ENCODE measurements at places on chromosomes 12 and 14.

GRCh38 chr12:19605720-19606119, 166.4 kb downstream of the AEBP2 start:
- DNase-seq = no peak

DNA sequence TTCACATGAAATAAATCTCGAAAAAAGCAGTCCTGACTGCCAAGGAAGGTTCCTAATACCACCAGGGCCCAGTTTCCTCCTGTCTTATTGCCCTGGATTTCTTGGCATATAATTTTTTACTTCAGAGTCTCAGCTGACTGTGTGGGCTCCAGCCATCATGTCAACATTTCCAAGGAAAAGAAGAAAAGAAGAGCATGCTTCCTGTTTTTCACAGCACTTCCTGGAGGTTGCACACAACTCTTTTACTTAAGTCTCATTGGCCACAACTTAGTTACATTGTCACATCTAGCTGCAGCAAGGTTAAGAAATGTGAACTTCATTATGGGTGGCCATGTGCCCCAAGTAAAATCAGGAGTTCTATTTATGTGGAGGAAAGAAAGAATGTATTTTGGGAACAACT, 24.3 kb downstream of the DACT1 start:
- no peak for DNase-seq

- DNase-seq = no peak
These were observed 24.2 kb downstream of the TRIM9 start for GRCh38 chr14:51070726-51071125.

DNA sequence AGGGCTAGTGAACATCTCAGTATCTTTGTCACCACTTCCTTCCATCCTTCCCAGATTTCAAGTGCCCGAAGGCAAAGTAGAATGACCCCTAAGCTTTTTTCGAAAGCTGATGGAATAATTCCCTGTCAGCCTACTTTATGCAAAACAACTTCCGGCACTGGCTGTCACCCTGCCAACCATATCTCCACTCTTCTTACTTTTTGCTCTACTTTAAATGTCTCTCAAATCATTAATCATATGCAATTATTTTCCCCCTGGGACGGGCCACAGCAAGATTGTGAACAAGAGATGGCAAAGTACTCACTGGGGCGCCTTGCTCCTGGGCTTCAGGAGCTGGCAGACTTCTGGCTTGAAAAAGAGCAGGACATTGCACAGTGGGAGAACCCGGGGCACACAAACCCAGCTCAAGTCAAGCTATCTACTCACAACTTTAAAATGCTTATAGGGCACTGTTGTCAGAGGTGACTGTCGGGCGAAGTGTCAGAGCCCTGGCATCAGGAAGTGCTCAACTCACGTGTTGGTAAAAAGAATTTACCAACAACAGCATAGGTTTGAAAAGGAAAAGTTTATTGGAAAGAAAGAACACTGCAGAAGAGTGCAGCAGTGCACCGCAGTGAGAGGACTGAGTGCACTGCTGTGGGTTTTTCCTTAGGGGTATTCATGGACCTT, 373.5 kb downstream of the PAWR start:
- DNase-seq = no peak

- DNase-seq = no peak
These were observed 50.4 kb downstream of the MYRFL start for GRCh38 chr12:69875416-69875935.

DNA sequence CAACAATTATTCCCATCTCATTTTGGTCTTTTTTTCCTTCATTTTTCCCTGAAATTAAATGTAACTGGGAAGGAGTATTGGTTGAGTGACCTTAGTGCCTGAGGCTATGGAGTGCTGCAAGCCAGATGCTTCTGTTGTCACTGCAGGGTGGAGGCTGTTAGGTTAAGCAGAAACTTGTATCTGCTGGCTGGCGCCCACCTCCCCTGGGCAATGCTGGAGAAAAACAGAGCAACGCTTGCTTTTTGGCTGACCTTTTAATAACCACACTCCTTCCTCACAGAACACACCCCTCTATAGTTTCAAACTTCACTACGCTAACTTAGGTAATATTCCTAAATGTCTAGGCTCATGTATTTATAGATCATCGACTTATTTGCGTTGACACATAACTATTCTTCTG, 583.5 kb upstream of the NOVA1 start:
- DNase-seq = no peak

DNA sequence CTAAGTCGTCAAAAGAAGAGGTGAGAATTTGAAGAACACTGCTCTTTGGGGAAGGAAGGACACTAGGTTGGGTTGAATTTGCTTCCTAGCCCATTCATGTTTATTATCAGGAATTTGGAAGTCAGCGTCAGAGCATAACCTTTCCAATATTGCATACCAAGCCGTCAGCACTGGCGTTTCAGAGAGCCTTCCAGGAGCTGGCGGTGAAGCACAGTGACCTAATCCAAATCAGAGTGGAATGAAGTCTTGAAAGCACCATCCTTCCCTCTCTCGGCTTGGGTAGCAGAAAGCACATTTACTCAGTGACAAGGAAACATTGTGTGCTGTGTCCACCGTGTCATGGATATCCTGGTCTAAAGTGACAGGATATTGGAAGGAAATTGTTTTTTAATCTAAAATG, 240.3 kb upstream of the PELI2 start:
- no peak for DNase-seq

DNA sequence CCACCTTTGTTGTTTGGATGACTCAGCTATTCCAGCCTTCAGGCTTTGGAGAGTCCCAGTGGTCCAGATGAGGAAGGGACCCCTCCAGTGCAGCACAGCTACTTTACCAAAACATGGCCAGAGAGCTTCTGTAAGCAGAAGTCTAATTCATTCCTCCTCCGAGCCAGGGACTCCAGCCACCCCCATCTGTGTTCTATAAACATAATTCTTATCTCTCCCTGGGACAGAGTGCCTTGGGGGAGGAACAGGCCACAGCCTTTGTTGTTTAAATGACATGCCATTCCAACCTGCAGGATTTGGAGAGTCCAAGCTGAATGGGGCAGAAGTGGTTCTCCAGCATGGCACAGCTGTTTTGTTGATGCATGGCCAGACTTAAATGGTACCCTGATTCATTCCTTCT, 994.0 kb downstream of the TRHDE start:
- no peak for DNase-seq

- DNase-seq = no peak
These were observed 141.9 kb downstream of the KCNA5 start for GRCh38 chr12:5185435-5186069.

DNA sequence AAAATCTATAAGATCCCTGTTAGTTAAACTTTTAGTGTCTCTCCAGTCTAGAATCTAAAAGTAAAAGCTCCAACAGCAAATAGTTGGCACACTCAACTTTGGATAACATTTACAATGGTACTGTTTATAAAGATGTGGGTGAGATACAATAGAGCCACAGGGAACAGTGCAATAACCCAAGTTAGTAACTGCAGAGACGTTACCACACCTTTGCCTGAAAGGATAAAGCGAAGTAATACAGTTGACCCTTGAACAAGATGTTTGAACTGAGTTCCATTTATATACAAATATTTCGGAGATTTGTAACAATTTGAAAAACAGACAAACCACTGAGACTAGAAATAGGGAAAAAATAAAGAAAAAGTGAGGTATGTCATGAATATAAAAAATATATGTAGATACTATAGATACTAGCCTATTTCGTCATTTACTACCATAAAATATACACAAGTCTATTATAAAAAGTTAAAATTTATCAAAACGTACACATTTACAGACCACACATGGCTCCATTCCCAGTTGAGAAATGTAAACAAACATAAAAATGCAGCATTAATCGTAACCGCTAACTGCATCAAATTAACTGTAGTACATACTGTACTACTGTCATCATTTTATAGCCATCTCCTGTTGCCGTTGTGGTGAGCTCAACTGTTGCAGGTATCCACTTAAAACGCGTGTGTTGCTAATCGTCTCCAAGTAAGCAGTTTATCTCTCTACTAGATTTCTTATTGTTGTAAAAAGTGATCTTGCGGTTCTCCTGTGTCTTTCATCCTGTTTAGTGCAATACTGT, 56.5 kb upstream of the HIF1A start:
- no peak for DNase-seq

DNA sequence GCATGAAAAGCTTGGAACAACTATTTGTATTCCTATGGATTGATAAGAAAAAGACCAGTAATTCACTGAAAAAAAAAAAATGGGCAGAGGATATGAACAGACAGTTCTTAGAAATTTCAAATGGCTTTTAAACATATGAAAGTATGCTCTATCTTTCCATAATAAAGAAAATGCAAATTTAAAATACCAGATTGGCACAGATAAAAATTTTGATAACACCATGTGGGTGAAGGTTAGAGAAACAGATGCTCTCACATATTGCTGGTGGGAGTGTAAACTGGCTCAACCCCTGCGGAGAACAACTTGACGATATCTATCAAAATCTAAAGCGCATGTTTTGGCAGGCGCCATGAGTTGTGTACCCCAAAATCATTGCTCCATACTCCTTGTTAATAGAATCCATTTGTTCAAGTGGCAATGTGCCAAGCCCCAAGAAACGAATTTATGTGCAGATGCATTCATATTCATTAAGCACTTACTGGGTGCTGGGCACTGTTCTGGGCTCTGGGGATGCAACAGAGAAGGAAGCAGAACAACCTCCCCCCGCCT, 29.5 kb upstream of the TMPO start:
- DNase-seq = no peak

DNA sequence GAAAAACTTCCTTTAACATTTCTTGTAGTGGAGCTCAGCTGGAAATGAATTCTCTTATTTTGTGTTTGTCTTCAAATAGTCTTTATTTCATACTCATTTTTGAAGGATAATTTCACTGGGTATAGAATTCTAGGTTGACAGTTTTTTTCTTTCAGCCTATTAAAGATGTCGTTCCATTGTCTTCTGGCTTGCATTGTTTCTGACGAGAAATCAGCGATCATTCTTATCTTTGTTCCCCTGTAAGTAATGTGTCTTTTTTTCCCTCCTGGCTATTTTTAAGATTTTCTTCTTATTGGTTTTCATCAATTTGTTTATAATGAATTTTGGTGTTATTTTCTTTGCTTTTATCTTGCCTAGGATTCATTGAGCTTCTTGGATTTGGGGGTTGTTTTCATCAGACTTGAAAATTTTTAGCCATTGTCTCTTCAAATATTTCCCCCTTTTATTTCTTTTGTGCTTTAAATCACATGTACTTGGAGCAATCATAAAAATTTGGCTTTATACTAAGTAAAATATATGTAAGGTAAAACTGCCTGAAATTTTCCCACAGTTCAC, 89.4 kb downstream of the UNC79 start:
- DNase-seq = no peak

DNA sequence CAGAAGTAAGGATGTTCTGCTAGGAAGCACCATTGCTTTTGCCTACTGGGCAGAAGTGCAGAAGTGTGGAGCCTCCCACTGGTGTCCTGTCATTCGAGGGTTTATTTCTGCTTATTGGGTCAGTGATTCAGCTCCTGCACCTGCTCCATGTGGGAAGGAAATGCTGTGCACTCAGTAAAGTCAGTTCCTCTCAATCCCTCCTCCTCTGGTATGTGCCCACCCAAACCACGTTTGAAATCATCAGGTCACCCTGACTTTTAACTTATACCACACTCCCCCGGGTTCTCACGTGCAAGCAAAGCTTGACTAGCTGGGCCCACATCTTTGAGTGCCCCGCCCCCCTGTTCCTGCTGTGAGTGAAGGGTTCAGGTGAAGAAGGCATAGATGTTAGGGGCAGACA, 223.7 kb downstream of the CHST11 start:
- no peak for DNase-seq

DNA sequence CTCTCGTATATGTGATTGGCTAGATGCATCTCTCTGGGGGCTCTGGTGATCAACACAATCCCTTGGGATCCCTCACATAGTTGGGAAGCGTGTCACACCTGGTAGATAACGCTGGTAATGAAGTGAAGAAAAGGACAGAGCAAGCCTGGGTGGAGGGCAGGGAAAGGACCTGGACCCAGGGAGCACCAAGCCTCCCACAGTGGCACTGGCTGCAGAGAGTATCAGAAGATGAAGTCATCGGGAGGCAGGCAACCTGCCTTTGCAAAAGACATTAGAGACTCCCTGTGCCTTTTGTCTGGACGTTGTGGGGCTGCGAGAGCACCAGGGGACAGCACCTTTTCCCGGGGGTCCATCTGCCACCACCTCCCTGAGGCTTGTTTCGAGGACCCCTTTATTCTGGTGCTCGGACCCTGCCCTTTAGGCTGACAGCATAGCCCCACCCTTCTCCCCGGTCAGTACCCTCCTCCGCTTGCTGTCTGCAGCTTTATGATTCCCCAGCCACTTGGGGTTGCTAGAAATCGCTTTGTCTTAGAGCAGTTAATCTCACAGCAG, 116.4 kb downstream of the EML1 start:
- DNase-seq = no peak

DNA sequence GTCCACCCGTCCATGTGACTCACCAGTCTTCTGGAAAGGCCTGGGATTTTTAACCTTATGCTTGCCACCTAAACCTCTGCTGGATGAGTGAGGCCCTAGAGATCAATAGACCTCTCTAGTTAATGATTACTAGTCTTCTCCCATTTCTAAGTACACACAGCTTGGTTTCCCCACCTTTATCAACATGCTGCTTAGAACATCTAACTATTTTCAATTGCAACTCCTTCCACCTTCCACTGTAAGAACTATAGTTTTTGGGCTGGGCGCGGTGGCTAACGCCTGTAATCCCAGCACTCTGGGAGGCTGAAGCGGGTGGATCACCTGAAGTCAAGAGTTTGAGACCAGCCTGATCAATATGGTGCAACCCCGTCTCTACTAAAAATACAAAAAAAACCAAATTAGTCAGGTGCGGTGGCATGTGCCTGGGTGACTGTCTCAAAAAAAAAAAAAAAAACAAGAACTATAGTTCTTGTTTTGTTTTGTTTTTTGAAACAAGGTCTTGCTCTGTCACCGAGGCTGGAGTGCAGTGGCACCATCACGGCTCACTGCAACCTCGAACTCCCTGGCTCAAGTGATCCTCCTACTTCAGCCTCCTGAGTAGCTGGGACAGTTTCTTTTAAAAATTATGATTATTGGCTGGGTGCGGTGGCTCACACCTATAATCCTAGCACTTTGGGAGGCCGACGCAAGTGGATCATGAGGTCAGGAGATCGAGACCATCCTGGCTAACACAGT, 18.7 kb upstream of the MDM2 start:
- DNase-seq = no peak

GRCh38 chr14:59787045-59787674, 83.4 kb downstream of the RTN1 start:
- no peak for DNase-seq

- DNase-seq = no peak
These were observed 1.5 kb upstream of the RPAP3 start for GRCh38 chr12:47707355-47707754.

GRCh38 chr12:92457458-92458180, 245.2 kb upstream of the PLEKHG7 start:
- DNase-seq = no peak

All from kidney glomerular epithelial cell (primary cell).